ENCODE measurements at places on chromosomes 5 and 9.
A peak's percentile ranks its signal among the peaks of the same experiment; 100 is the strongest.

DNA sequence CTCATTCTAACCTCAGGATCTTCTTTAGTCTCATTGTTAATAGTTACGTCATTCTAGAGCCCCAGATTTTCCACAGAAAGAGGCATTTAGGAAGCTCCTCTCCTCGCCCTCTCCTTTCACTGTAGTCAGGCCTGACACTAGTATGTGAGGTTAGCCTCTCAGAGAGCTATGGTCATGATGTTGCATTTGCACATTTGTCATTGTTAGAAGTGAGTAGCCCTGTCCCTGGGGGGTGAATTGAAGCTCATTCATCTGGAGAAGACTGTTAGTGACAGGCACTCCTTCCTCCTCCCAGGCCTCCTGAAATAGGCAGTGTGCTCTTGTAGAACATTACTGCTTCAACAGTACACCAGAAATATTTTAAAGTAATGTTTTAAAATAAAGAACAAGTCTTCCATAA is 26.6 kb upstream of the LRRTM2 start:
- DNase-seq = no peak

DNA sequence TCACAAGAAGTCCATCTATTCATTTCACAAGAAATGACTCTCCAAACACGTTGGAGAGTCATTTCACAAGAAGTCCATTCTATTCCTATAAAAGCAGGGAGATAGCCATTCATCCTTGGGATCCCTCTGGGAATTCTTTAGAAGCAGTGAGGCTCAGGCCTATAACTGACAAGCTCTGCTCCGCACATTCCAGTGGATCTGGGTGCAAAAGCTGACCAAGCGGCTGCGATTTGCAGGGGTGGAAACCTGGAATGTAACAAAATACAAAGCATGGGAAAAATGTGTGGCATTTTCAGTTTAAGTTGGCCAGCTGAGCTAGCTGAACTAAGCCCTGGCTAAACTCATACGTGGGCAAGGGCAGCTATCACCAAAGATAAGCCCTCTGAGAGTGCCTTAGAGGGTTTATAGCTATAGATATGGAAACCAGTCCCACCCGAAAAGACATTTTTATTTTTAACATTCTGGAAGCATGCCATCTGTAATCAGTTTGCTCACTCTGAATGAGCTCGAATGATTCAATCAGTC is 8.7 kb downstream of the TAS2R1 start:
- DNase-seq = no peak

GRCh38 chr5:181036816-181037364 is 3.2 kb upstream of the BTNL9 start:
- DNase-seq = no peak

- DNase-seq = no peak
These were observed 12.4 kb upstream of the PTGDS start for GRCh38 chr9:136964833-136965422.

GRCh38 chr5:149863830-149864229 is 80.8 kb downstream of the PDE6A start:
- DNase-seq = no peak

DNA sequence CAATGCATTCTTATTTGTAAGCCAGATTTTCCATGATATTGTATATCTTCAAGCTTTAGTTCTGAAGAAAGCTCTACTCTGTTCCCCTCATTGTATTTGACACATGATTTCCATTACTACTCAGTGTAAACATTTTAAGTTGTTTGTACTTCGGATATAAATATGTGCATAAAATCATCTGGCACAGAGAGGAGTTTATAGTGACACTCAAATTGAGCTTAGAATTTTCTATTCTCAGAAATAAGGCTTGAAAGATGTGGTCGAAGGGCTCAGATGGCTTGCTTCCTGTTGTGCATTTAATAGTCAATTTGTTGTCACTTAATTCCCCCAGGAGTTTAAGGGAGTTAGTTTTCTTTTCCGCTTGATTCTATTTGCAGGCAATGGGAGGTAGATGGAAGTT is 88.8 kb downstream of the PPIC start:
- DNase-seq = no peak

DNA sequence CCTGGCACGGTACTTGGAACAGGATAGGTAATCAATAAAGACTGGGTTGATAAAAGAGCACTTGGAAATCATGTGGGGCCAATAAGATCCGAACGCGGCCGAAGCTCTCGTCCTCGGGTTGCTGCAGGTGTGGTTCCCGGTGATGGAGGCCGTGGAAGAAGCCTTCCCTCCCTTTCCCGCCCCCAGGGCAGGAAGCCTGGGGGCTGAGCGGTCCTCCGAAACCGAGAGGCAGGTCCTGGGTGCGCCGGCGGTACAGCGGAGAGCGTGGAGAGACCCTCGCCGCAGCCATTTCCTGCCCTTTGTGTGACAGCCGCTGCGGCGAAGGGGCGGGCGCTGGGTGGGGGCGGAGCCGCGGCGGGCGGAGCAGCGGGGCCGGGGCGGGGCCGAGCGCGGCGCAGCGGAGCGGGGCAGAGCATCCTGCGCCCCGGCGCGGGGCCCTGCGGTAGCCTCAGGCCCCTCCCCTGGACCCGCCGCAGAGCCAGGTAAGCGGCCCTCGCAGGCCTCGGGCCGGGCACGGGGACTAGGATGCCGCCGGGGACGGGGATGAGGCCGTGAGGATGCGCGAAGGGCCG is at the start of gene CYFIP2:
Gene CYFIP2, plus strand, starts transcription at position 410 of the 572 bp plus-strand sequence. CDS start 19,239 bp downstream, outside the sequence.
- peak; percentile 80 for DNase-seq

GRCh38 chr5:105898183-105898582 is 1772.6 kb downstream of the EFNA5 start:
- no peak for DNase-seq

DNA sequence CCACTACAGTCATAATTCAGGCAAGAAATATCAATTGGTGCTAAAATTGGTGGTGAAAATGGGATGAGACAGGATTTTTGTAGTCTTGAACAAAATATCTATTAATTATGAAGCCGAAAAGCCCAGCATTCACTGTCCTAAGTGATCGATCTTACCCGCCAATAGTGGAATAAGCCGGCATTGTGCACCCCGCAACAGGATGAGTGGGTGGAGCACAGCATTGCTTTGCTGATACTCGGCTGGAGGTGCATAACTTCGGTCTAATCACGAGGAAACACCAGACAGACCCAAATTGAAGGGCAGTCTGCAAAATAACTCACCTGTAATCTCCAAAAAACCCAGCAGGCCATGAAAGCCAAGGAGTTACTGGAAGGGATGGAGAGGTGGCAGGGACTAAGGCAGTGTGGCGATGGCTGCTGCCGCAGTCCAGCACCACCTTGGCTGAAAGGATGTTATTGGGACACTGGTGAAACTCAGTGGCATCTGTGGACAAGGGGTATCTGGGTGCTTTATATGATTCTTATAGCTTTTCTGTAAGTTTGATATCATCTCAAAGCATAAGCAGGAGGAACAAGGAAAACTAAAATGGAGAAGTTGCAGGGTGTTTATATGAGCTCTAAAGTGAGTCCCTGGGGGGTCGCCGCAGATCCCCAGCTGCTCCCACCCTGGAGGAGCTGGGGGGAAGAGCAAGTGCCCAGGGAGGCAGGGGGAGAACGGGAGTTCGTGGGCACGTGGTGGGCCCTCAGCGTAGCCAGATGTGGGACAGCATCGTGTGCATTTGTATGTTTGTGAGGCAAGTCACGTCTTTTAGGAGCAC is 45.2 kb downstream of the AHRR start:
- DNase-seq = peak; percentile 4

DNA sequence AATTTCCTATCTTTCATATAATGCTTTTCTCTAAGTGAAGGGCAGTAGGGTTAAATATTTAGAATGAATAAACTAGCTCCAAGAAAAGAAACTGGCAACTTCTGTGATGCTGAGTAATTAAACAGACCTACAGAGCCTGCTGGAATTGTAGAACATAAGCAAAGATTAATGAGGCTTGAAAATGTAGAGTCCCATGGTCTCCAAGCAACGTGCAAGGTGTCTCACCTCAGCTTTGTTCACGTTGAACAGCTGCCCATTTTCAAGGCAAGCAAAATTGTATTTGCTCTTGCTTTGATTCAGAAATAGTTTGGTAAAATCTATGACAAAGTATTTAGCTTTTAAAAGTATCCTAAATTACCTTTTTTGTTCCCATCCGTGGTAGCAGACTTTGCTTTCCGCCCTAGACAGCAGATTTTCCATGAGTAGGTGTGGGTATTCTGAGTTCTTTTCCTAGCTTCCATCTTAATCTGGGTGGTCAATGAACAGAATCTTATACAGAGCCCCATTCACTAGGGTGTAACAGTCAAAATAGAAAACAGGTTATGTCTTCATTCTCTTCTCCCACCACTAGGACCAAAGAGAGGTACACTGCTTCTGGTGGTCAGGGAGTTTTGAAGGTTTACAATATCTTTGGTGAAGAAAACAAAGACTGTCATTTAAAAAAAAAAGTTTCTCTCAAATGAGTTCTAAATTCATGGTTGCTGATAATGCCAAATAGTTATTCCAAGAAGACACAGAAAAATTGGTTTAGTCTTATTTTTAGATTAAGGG is 52.1 kb upstream of the TYRP1 start:
- no peak for DNase-seq

- no peak for DNase-seq
These were observed 335.7 kb downstream of the NSG2 start for GRCh38 chr5:174381241-174381640.

DNA sequence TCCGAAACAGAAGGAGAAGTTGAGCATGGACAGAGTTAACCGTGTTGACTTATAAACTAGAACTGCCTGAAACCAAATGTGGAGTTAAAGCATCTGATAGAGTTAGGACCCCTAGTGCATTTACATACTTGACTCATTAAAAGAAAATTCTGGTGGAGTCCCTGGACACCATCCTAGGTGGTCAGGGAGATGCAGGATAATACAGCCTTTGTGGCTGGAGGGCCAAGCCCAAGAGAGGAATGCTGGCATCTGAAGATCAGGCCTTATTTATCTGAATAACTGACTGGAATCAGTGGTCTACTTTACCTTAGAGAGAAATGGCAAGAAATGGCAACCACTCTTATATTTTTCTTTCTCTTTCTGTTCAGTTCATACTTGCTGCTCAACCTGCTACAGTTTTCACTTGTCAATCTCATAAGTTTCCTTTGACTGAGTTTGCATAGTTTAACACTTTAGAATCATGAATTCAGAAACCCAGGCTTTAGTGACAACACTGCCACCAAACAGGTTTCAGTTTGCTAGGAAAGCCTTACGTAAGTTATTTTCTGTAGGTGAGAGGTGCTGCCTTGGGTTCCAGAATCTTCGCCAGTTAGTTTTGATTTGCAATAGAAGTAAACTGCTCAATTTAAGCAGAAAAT is 10.2 kb downstream of the CMYA5 start:
- no peak for DNase-seq

- DNase-seq = no peak
These were observed 242.9 kb upstream of the TRPM3 start for GRCh38 chr9:71364186-71364955.

DNA sequence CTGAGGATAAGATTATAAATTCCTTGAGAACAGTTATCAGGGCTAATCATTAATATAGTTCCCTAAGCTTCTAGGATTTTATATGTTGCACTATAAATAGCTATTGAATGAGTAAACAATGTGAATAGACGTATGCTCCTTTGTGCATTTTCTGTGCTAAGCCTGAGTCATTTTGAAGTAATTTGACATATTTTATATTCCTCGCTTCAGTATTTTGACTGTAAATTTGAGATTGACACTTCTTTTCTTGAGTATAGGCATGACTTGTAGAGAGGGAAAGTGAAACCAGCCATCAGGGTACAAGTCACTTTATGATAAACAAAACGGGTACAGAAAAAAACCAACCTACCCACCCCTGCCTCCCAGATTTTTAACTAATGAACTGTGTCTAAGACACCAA is 367.7 kb upstream of the PRR16 start:
- DNase-seq = no peak

GRCh38 chr5:172931001-172931536 is 28.2 kb upstream of the RPL26L1 start:
- DNase-seq = no peak

DNA sequence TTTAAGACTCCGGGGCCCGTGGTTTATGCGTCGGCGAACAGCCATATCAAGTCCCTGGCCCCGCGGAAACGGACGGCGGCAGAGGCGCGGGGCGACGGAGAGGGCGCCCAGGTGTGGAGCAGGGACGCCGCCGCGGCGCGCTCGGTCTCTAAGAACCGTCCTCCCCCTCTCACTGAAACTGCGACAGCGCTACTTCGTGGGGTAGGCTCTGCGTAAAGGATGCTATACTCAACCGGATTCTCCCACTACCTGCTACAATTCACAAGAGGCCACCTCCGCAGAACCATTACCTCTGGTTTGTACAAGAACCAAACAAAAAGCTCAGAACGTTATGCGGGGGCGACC is 404 bp downstream of the MRNIP start:
- DNase-seq = peak; percentile 55

DNA sequence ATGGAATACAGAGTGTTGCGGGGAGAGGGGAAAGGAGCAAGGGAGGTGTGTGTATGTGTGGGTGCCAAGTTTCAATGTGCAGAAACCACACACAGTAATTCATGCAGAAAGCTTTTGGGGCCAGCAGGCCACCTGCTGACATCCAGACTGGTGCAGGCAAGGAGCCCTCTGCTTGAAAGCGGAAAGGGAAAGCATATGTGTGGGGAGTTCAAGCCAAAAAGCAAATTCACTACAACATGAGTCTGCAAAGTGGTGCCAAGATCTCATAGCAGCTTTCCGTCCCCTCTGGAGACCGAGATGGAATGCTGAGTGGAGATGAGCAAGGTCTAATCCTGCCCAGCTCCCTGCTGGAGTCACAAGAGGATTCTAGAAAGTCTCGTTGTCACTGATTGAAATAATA is 159.7 kb upstream of the VLDLR start:
- DNase-seq = no peak

DNA sequence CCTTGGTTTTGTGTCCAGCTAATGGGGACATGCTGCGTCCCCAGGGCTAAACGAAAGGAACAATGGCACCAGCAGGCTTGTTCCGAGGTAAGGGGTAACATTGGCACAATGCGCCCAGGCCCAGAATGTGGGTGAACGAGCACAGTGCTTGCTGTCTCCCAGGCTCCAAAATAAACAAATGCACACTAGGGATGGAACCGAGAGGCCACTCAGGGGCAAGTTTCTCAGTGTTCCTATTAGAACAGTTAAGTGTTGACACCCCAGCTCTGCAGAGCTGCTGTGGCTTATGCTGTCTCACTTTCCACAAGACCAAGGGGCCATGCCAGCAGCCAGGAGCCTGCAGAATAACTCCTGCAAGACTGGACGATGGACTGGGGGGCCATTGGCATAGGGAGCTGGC is 492.4 kb downstream of the GADD45G start:
- no peak for DNase-seq

GRCh38 chr5:101977729-101978345 is 318.2 kb downstream of the SLCO4C1 start:
- no peak for DNase-seq

DNA sequence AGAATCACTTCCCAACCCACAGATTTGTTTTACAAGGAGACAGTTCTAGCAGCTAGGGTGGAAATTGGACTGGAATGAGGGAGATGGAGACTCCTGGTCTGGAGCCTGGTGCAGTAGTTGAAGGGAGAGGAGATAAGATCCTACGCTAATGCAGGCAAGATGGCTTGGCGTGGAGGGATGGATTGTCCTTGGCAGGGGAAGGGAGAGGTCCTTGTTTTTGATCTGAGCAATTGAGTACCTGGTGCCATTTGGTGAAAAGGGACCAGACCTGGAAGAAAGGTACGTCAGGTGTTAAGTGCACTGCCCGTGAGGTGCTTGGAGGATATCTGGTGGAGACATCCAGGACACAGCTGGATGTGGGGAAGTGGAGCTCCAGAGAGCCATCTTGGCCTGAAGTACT is 35.7 kb downstream of the ANGPTL2 start:
- DNase-seq = no peak
